Mesothelial cell of epicardium (in vitro differentiated cells): ENCODE measurements at places on chromosomes 6 and 20. TPM values are rescaled to one million over a fixed set of nuclear protein-coding genes. Genes with fewer than 3 reads are reported as not detected.

The PRKN gene
- total RNA-seq = 6.8 to 8.0 TPM (median 7.6 TPM) in 3 replicates

DNA sequence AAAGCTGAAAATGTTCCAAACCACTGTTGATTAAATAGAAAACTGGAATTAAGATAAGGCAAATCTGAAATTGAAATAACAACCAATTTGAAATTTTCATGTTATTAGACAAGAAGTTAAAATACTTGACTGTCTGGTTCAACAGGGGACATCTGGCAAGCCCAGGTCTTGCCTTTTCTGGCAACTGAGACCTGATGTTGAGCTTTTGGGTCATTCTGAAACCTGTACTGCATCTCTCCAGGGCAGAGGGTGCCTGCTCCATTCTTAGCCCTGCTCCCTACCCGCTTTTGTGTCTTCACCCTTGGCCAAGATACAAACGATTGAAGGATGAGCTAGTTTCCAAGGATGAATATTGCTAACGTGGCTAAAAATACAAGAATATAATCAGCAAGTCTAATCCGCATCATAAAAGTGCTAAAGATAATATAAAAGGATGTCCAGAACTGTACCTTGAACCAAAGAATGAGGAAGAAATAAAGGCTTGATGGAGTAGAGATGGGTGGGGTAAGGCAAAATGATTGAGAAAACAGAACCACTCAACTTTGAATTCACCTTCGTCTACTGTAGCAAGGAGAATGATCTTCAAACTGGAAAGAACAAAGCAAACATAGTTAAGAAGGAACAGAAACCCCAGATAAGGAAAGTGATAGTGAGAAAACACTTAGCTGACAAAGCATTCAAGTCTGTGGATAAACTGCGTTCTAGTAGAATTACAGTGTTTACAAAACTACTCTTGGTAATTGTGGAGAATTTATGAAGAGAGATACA, 109.8 kb upstream of the MAN1A1 start:
- no peak overlapping the region for H3K4me3 ChIP-seq
- DNase-seq = no peak

The SNAP25 gene
- total RNA-seq = 4.8 to 5.2 TPM (median 5.0 TPM) in 3 replicates

DNA sequence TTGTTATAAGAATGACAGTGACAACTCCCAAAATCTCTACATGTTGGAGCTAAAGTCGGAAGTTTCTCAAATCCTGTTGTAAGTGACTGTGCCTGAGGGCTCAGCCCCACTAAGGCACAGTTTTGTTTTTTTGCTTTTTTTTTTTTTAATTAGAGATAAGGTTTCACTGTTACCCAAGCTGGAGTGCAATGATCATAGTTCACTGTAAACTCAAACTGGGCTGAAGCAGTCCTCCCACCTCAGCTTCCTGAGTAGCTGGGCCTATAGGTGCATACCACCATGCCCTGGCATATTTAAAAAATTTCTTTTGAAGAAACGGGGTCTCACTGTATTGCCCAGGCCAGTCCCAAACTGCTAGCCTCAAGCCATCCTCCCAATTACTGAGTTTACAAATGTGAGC, 96.9 kb downstream of the DTD1 start:
- H3K27ac ChIP-seq = no peak overlapping the region
- DNase-seq = no peak
- H3K36me3 ChIP-seq = no peaks in the 10 kb centered on the region
- no peaks in the 10 kb centered on the region for H3K4me1 ChIP-seq

DNA sequence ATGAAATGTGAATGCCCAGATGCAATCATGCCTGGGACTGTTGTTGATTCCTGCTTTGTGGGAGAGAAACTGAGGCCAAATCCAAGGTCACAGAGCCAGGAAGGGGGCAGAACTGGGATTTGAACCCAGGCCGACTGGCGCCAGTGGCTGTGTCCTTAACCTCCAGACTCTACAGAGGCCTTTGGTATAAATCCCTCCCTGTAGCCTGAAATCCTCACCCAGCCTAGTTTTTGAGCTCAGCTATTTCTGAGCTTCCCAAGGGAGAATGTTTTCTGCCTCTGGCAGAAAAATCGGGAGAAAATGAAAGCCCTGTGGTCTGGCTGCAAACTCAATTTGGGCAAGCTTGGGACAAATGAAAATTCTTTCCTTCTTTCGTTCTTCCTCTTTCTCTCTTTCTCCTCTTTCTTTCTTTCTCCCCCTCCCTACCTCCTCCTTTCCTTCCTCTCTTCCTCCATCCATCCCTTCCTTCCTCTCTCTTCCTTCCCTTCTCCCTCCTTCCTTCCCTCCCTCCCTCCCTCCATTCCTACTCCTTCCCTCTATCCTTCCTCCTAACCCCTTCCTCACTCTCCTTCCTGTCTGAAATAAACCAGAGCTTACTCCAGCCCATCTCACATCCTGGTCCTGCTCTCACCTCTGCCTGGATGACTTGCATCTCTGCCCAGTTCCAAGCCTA, 34.9 kb downstream of the SNAI1 start:
- peak overlapping the region; percentile 12 for H3K27ac ChIP-seq
- no peaks in the 10 kb centered on the region for H3K27me3 ChIP-seq
- no peak overlapping the region for H3K4me3 ChIP-seq
- no peaks in the 10 kb centered on the region for H3K36me3 ChIP-seq
- peaks cover 23% of the 10 kb centered on the region for H3K4me1 ChIP-seq

The HRH3 gene
- not detected in 3 replicates for total RNA-seq

GRCh38 chr20:8796088-8796660, 272.7 kb upstream of the PLCB4 start:
- no peak overlapping the region for H3K4me3 ChIP-seq
- H3K36me3 ChIP-seq = peaks cover 2% of the 10 kb centered on the region
- DNase-seq = no peak
- H3K4me1 ChIP-seq = no peaks in the 10 kb centered on the region
- no peaks in the 10 kb centered on the region for H3K27me3 ChIP-seq
- H3K27ac ChIP-seq = no peak overlapping the region

DNA sequence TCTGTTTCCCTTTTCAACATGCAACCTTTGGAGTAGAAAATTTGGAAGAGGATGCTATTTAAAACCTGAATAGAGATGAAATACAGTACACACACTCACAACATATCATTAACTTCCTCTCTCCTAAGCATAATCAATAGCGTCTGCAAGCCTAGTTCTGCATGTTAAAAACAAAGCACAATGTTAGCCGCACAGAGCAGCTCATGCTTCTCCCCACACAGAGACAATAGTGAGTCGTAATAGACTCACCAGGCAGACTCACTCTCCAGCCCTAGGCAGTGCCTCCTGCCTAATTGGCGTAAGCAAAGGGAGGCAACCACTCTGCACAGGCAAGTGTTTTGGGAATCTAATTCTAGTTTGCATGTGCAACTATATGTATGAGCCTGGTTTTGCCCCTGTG, 45.8 kb upstream of the ARID1B start:
- H3K36me3 ChIP-seq = no peaks in the 10 kb centered on the region
- no peak overlapping the region for H3K4me3 ChIP-seq
- H3K27ac ChIP-seq = no peak overlapping the region

The RAD21L1 gene
- total RNA-seq = not detected in 3 replicates

GRCh38 chr6:147944122-147944521, 398.5 kb upstream of the SASH1 start:
- no peak for DNase-seq
- no peak overlapping the region for H3K27ac ChIP-seq
- peaks cover 11% of the 10 kb centered on the region for H3K36me3 ChIP-seq
- peaks cover 26% of the 10 kb centered on the region for H3K4me1 ChIP-seq
- no peak overlapping the region for H3K4me3 ChIP-seq

The SLC22A1 gene
- total RNA-seq = 1.8 to 2.4 TPM (median 2.0 TPM) in 3 replicates

The CDS2 gene
- 41.6 to 44.9 TPM (median 42.2 TPM) in 3 replicates for total RNA-seq
